Right ventricle myocardium inferior (tissue), 1 donor: ENCODE measurements at places on chromosomes 6 and 20.

DNA sequence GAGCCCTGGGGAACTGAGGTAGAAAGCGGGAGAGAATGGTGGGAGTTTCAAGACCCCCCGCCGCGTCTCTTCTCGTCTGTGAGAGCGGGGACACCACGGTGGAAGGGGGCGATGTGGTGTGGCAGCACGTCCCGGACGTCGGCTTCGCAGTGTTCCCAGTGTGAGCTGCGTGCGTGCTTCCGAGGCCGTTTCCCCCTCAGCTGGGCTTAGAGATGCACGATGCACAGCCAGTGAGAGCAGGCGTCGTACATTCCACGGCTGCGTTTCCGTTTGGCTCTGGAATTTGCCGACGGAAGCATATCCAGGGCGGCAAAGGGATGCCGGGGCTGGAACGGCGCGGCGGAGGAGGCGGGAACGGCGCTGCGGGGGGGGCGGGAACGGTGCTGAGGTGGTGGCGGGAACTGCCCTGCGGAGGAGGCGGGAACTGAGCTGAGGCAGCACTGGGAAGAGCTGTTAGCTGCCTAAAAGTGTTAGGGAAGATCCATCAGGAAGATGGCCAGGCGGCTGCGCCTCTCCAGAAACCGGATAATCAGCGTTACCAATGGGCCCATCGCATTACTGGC is 37.7 kb downstream of the KIF25 start:
- DNase-seq = peak; percentile 71

- DNase-seq = no peak
Observed at GRCh38 chr6:125346926-125347563, 45.3 kb upstream of the HDDC2 start.

- no peak for DNase-seq
Observed at GRCh38 chr6:148866657-148867268, 119.9 kb downstream of the UST start.

DNA sequence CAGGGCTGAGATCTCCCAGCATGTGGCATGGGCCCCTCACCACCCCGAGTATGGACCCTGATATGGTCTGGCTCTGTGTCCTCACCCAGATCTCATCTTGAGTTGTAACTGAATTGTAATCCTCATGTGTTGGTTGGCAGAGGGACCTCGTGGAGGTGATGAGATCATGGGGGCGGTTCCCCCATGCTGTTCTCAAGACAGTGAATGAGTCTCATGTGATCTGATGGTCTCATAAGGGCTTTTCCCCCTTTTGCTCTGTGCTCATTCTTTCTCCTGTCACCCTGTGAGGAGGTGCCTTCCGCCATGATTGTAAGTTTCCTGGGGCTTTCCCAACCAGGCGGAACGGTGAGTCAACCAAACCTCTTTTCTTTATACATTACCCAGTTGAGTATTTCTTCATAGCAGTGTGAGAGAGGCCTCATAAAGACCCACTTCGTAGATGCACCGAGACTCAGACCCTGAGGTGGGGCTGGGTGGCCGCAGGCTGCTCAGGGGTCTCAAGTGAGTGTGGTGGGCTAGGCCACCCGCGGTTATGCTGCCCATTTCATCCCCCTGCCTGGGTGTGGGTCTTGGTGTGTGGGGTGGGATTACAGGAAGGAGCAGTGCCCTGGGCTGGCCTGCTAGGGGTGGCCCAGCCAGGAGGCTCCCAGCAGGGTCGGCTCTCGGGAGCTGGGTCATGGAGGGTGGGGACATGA is 26.2 kb upstream of the GATA5 start:
- peak; percentile 48 for DNase-seq

DNA sequence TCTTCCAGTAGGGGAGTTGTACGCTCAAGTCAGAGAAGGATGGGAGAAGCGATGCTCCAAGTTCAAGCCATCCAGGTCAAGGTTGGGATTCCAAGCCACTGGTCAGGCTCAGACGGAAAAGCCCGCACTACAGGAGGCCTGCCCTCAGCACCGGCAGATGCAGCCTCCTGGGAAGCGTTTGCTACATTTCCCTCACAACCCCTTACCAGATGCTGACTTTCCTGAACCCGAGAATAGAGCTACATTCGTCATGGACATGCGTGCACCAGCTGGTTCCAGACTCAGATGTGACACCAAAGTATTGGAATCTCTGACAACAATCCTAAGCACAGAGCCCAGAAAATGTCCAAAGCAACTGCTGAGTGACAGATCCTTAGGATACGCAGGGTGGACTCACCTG is 174.8 kb downstream of the SASH1 start:
- no peak for DNase-seq

GRCh38 chr20:50252701-50253100 is 62.1 kb downstream of the CEBPB start:
- no peak for DNase-seq

DNA sequence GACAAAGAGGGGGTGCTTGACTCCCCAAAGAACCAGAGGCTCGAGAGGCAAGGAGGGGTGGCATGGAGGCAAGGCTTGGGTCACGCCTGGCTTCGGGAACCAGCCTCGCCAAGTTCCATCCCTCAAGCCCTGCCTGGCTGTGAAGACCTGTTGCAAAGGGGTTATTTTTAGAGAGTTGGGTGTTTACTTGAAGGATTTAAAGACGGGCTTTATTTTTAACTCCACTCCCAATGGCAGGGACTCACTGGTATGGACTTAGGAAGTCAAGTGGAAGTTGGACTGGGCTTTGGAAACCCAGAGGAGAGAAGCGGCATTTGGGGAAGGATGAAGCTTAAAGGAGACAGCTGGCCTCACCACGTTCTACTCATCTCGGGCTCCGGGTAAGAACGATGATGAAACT is 43.1 kb downstream of the JPH2 start:
- DNase-seq = no peak

GRCh38 chr6:105867821-105868220 is 218.3 kb upstream of the PRDM1 start:
- DNase-seq = no peak

DNA sequence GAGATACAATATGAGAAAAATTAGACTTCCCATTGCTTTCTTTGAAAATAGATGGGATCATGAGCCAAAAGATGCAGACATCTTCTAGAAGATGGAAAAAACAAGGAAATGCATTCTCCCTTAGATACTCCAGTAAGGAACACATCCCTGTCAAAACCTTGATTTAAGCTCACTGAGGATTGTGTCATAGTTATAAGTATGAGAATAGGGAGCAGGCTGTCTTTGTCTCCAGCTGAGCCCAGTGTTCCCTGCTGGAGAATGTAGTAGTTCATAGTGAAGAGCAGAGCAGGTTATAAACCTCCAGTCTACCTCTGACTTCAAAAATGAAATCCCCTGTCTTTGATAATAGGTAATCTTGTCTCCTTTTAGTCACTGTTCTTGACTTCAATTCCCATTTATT is 589.9 kb downstream of the PHF3 start:
- DNase-seq = no peak

DNA sequence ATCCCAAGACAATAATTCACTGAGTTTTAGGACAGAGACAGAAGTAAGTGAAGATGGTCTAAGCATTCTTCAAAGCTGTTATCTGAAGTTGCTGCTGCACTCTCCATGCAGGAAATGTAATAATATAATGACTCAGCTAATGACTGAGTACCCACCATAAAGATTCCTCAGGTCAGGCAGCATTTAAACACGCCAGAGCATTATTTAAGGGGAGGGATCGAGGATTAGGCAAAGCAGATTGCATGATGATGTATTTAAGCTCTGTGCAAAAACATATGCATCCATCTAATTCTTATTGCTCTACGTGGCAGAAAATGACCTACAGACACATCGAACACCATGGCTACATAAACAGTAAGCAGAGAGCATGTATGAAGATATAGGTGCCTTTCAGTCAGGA is 216.4 kb downstream of the UNC5CL start:
- DNase-seq = no peak

- DNase-seq = no peak
Observed at GRCh38 chr6:163776906-163777686, 362.6 kb downstream of the QKI start.

GRCh38 chr6:106273087-106273486 is 52.5 kb downstream of the ATG5 start:
- no peak for DNase-seq

DNA sequence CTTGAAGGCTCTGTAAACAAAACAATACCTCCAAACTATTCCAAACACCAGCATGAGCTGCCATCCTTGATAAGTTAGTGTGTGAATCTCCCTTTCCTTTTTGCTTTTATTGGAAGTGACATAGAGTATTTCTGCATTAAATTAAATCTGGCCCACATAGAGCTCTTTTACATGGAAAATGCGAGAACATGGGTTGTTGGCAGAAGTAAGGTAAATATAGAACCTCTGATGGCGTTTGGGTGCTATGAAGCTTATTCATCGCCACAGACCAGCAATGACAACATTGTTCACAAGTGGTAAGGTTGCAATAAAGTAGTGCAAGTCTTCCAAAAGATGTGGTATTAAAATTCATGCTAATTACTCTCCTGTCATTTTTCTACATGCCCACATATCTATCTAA is 445.8 kb upstream of the JAG1 start:
- DNase-seq = no peak

DNA sequence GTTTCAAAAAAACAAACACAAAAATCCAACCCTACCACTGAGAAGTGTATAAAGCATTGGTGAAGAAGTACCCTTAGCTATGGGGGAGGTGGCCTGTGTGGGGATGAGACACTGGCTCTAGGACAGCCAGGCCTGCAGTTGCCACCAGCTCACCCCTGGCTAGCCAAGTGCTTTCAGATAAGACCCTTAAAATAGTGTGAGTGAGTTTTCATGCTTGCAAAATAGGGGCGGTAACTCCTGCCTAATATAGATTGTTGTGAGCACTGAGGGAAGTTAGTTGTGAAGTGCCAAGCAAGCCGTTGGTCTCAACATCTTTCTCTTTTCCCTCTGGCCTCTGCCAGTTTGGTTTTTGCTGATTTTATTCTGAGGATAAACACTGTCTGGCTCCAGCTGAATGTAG is 11.3 kb downstream of the PPP1R3G start:
- no peak for DNase-seq

DNA sequence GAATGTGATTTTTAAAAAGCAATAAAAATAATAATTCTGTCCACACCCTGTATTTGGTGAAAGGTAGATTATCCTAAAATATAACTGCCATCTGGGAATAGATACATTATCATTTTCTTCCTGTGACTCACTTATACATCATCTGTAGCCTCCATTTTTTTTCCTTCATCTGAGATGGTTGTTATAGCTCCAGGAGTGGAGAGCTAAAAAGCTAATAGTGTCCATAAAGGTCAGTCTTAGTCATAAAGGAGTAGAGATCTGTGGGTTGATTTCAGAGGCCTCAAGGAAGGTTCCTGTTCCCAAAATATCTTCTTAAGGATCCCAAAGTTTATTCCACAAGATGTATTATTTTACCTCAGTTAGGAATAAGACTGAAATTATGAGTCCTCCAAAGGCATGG is 41.1 kb downstream of the FBXO5 start:
- DNase-seq = no peak

GRCh38 chr20:25246182-25246999 is 1.5 kb upstream of the PYGB start:
- no peak for DNase-seq

DNA sequence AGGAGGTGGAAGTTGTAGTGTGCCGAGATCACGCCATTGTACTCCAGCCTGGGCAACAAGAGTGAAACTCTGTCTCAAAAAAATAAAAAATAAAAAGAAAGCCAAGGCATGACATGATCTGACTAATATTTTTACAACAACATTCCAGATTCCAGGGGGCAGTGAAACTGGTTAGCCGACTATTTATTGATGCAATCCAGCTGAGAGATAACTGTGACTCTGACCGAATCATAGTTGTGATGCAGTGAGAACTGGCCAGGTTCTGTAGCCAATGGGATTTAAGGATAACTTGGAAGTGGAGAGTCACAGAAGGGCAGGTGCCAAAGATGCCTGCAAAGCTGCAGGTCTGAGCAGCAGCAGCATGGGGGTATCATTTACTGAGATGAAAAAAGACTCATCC is 82.9 kb upstream of the TSHZ2 start:
- DNase-seq = no peak

GRCh38 chr6:39239527-39240154 is 10.4 kb upstream of the KCNK5 start:
- no peak for DNase-seq

DNA sequence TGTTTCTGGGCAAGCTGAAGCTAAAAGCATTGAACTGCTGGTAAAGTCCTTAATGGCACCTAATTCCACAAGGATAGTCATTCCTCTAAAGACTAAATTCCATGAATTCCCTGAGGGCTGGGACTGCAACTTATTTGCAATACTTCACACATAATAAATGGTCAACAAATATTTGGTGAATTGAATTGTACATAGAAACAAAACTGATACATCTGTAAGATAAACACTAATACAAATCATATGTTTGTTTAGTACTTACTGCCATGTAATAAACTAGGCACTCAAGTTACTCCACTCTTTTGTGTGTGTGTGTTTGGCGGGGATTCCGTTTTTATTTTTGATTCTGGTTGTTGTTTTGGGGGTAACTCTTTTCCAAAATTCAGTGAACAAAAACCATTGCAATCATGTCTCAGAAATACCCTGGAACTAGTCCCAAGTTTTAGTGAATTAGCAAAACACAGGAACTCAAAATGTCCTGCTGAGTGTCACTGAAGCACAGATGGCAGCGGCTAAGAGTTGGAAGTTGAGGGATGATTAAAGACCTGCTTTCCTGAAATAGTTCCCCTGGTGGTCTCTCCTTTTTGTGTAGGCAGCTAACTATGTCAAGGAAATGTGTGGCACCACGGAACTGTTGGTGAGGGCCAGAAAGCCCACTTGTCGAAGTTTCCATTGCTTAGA is 74.8 kb upstream of the SNRPB2 start:
- no peak for DNase-seq

DNA sequence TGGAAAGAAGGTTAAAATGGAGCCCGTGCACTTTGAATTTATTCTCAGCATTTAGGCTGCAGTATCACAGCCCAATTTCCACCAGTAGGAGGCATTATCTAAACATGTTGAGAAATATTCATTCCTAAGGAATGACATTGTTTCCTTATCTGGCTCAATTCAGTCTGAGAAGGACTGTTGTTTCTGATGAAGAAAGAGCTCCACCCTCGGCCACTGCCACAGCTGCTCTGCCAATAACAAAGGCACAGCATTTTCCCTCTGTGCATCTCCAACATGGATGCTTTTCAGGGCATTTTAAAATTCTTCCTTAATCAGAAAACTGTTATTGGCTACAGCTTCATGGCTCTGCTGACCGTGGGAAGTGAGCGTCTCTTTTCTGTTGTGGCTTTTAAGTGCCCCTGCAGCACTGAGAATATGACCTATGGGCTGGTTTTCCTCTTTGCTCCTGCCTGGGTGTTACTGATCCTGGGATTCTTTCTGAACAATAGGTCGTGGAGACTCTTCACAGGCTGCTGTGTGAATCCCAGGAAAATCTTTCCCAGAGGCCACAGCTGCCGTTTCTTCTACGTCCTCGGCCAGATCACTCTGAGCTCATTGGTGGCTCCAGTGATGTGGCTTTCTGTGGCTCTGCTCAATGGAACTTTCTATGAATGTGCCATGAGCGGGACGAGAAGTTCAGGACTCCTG is at the start of gene CALHM5:
CALHM5 (plus strand) TSS at position 216 of the 687 bp plus-strand sequence; CDS start at position 274, 58 bp downstream.
- DNase-seq = peak; percentile 69

- DNase-seq = no peak
Observed at GRCh38 chr20:59578436-59579403, 25.6 kb upstream of the PHACTR3 start.

GRCh38 chr6:85660181-85660611 is 17.5 kb upstream of the SYNCRIP start:
- no peak for DNase-seq

- DNase-seq = no peak
Observed at GRCh38 chr6:39958947-39959346, 24.7 kb upstream of the MOCS1 start.
